ENCODE measurements at places on chromosomes 1 and 21.

GRCh38 chr1:217343907-217344306 is 287.0 kb downstream of the GPATCH2 start:
- DNase-seq: peak; percentile 19

GRCh38 chr1:43542527-43543458 is 12.1 kb downstream of the PTPRF start:
- DNase-seq: no peak

GRCh38 chr1:155522069-155522468 is 40.5 kb downstream of the ASH1L start:
- no peak for DNase-seq

DNA sequence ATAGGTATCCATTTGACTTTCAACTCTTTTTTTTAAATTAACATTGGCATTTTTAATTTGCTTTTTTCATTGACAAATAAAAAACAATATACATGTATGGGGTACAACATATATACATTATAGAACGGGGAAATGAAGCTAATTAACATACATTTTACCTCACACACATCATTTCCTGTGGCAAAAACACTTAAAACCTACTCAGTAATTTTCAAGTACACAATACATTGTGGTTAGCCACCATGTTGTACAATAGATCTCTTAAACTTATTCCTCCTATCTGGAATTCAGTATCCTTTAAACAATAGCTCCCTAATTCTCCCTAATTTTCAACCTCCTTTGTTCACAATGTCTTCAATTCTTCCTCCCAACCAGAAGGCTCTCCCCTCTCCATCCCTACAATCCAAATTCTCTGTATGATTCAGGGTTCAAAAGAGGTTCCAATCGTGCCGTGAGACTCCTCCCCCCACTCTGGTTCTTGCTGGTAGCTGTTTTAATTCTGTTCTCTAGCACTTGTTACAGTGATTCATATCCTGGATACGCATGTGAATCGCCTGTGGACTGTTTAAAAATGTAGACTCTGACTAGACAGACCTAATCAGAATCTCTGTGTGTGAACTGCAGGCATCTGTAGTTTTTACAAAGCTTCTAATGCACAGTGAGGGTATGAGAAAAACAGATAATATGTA is 87.6 kb upstream of the DUSP10 start:
- peak; percentile 90 for DNase-seq

GRCh38 chr1:3197781-3198316 is 128.8 kb downstream of the PRDM16 start:
- DNase-seq: no peak

- no peak for DNase-seq
These were observed 99.3 kb upstream of the COA6 start for GRCh38 chr1:234273981-234274380.

- DNase-seq: no peak
These were observed 1.4 kb downstream of the LDLRAP1 start for GRCh38 chr1:25544819-25545218.

DNA sequence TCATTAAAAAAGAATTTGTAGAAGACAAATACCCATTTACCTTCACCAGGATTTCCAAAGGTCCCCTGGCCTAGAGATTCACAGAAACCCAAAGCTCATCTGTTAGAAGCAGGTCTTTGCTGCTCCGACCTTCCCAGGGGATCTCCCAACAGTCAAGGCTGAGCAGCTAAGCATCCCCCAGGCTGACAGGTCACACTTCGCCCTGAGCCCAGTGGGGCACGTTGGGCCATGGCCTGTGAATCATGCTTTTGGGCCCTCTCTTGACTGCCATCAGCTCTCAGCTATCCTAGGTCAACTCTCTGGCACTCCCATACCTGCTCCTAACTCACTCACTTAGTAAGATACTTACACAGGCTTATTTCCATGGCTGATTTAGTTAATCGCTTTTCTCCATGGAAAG is 157.7 kb downstream of the DSCAM start:
- no peak for DNase-seq

DNA sequence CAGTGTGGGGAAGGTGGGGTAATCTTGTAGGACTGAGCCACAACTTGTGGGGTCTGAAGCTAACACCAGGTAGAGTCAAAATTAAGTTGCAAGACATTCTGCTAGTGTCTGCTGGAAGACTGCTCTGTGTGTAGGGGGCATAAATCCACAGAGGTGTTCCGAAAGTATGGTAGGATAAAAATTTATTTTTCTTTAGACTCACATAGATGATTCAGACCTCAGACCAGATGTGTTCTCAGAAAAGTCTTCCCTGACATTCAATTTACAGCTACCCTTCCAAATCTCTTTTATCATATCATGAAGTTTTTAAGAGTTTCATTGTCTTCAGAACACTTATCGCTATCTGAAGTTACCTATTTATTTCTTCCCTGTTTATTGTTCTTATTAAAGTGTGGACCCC is 21.3 kb downstream of the DUSP10 start:
- DNase-seq: no peak
